Prostate gland (tissue), 2 donors: ENCODE measurements at places on chromosomes 16 and 17. TPM values are rescaled to one million over a fixed set of nuclear protein-coding genes. Genes with fewer than 3 reads are reported as not detected.
A peak's percentile ranks its signal among the peaks of the same experiment; 100 is the strongest.

DNA sequence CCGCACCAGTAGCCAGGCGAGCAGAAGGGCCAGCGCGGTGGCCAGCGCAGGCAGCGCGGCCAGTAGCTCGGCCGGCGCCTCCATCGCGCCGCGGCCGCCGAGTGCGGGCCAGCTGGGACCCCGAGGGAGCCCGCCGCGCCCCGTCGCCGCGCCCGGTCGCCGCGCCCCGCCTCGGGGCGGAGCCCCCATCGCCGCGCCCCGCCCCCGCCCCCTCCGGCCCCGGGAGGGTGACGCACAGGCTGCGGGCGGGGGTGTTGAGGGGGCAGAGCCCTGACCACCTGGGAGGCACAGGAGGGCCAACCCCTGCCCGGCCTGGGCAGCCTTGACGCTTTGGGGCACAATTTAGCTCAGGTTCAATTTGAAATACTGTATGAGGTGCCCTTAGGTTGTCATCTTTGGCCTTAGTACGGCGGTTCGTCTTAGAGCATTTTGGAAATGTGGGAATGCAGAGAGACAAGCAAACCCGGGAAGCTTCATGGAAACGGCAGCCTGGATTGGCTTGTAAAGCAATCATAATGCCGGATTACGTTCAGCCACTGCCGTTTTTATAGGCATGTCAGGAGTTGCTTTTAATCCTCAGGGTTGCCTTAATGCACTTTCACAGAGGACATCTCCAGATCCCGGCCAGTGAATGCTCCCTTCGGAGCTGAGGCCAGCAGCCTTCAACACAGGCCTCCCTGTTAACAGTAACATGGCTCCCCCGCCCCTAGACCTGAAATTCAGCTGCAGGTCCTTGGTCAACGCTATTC lies at the start of gene MXRA7:
Gene MXRA7 (minus strand): TSS at position 103 of the 749 bp plus-strand sequence. CDS start 19 bp downstream, at position 84.
- H3K27me3 ChIP-seq: no peaks in the 10 kb centered on the region
- DNase-seq: peak; percentile 58
- peak within 1 kb of the TSS; percentile 50 for H3K4me3 ChIP-seq
- no peaks in the 10 kb centered on the region for H3K36me3 ChIP-seq

DNA sequence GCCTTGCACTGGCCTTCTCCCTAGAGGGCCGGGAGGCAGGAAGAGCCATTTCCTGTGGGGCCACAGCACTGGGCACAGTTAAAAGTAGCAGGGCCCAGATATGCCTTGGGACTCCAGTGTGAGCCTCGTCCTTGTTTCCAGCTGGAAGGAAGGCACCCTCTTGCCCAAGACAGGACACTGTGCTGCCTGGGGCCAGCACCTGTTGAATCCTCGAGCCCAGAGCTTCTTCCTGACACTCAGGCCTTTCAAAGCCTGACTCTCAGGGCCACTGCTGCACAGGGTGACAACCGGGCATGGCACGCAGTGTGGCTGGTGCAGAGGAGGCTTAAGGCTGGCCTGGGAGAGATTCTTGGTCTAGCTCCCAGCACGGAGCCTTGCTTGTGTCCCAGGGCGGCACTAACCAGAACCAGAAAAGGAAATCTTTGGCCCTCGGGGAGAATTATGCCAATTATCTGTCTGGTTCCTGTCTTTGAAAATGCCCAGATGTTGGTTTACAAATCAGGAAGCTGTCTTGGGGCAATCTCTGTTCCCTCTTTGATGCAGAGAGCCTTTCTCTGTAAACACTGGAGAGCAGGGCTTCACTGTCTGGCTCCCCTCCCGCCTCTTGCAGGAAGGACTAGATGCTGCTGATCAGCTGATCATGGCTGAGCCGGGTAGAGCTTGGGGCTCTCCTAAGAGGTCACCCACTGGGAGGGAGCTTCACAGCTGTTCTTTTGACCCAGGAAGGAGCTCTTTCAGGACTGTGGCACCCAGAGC lies 11.1 kb downstream of the LDHD start:
- H3K36me3 ChIP-seq: no peaks in the 10 kb centered on the region
- H3K27me3 ChIP-seq: no peaks in the 10 kb centered on the region
- H3K4me1 ChIP-seq: no peaks in the 10 kb centered on the region
- H3K4me3 ChIP-seq: no peak overlapping the region
- no peak for DNase-seq

- no peak for DNase-seq
- H3K4me1 ChIP-seq: peaks cover 36% of the 10 kb centered on the region
- H3K27me3 ChIP-seq: no peaks in the 10 kb centered on the region
- H3K36me3 ChIP-seq: no peaks in the 10 kb centered on the region
- H3K4me3 ChIP-seq: no peak overlapping the region
These were observed 6.0 kb downstream of the SNN start for GRCh38 chr16:11674001-11674817.

- no peak for DNase-seq
- no peak overlapping the region for H3K4me3 ChIP-seq
- H3K36me3 ChIP-seq: no peaks in the 10 kb centered on the region
- H3K4me1 ChIP-seq: no peaks in the 10 kb centered on the region
- no peak overlapping the region for H3K27ac ChIP-seq
- no peaks in the 10 kb centered on the region for H3K27me3 ChIP-seq
These were observed 49.7 kb upstream of the ITGA2B start for GRCh38 chr17:44439168-44439567.

DNA sequence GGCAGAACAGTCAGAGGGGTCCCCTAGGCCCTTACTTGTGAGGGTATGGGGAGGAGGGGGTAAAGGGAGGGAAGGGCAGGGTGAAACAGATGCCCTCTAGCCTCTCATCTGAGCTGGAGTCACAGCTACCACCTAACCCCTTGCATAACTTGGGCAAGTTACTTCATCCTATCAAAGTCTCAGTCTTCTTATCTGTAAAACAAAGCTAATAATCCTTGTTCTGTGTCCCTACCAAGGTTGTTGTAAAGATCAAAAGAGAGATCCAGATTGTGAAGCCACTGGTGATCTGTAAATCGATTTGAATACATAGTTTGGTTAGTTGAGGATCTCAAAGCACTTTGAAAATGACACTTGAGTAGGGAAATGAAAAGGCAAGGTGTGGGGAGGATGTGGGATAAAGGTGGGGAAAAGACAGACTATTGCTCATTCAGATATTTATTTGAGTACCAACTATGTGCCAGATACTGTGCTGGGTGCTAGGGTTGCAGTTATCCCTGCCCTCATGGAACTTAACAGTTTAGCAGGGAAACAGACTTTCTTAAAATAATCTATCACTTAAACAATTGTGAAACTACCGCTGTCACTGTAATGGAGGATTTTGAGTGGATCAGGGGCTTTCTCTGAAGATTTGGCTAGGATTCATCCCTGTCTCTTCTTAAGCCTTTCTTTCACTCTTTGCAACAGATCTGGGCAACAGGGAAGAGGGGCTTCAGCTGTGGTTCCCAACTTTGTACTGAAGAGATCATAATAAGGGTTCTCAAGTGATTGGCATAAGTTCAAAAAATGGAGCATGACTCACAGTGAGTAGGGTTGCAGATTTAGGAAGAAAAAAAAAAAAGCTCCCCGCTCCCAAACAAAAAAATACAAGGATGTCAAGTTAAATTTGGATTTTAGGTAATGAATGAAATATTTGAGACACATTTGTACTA lies 3.0 kb downstream of the HEATR9 start:
- no peaks in the 10 kb centered on the region for H3K36me3 ChIP-seq
- H3K4me1 ChIP-seq: no peaks in the 10 kb centered on the region
- H3K27ac ChIP-seq: no peak overlapping the region
- no peak overlapping the region for H3K4me3 ChIP-seq

GRCh38 chr17:50203604-50204345 lies 2.3 kb upstream of the COL1A1 start:
- H3K4me1 ChIP-seq: no peaks in the 10 kb centered on the region
- H3K36me3 ChIP-seq: no peaks in the 10 kb centered on the region
- H3K4me3 ChIP-seq: no peak overlapping the region
- H3K27me3 ChIP-seq: no peaks in the 10 kb centered on the region
- DNase-seq: no peak
- no peak overlapping the region for H3K27ac ChIP-seq

DNA sequence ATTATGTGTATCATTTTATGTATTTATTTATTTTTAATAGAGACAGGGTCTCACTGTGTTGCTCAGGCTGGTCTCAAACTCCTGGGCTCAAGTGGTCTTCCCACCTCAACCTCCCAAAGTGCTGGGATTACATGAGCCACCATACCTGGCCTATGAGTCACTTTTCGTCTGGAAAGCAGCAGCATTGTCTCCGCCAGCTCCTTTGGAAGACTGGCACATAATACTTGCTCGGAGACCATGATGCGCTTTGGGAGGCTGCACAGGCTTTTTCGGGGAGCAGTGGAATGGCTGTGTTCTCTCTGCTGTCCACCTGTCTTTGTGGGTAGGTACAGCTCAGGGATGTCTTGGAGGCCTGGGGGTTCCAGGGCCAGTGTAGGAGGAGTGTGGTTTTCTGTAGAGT lies 102.2 kb downstream of the AATF start:
- no peak for DNase-seq
- H3K27ac ChIP-seq: no peak overlapping the region
- no peaks in the 10 kb centered on the region for H3K36me3 ChIP-seq
- H3K27me3 ChIP-seq: no peaks in the 10 kb centered on the region
- no peak overlapping the region for H3K4me3 ChIP-seq

- no peaks in the 10 kb centered on the region for H3K4me1 ChIP-seq
- DNase-seq: no peak
- no peak overlapping the region for H3K27ac ChIP-seq
- no peak overlapping the region for H3K4me3 ChIP-seq
- H3K36me3 ChIP-seq: no peaks in the 10 kb centered on the region
These were observed 46.0 kb upstream of the ARL4D start for GRCh38 chr17:43352579-43353331.

- DNase-seq: no peak
- H3K36me3 ChIP-seq: no peaks in the 10 kb centered on the region
- H3K27ac ChIP-seq: no peak overlapping the region
- H3K4me3 ChIP-seq: no peak overlapping the region
- no peaks in the 10 kb centered on the region for H3K4me1 ChIP-seq
These were observed 359.4 kb downstream of the SLC39A11 start for GRCh38 chr17:72732893-72733618.

GRCh38 chr17:47013341-47013740 lies 34.3 kb upstream of the RPRML start:
- no peak overlapping the region for H3K4me3 ChIP-seq
- H3K36me3 ChIP-seq: no peaks in the 10 kb centered on the region
- no peak overlapping the region for H3K27ac ChIP-seq
- DNase-seq: no peak
- no peaks in the 10 kb centered on the region for H3K4me1 ChIP-seq

DNA sequence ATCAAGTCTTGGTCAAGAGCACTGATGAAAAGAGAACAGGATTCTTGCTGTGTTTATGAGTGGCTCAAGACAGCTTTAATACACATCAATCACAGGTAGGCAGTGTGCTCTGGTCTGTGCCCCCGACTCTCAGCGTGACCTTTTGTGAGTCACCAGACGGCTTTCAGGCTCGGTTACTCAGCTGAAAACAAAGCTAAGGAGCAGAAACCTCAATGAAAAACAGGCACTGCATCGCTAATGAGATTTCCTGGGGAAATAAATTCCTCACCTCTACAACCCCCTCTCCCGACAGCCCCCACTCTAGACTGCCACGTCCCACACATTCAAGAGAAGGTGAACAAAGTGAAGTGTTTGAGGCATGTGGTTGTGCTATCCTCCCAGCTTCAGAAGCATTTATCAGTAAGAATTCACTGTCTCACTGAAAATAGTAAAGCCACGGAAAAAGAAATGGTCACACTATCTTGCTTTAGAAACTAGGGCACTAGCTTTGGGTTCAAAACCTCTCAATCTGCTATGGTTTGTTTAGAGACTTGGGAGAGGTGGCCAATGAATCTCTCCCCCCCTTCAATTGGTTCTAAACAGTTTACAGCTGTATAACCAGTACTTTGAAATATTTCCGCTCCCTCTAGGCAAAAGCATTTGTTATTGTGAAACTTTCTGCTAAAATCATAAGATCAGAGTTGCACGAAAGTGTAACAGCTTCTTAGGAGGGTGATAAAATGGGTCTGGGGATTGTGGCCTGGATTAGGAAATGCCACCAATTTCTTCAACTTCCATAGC lies 199.5 kb upstream of the PMFBP1 start:
- H3K27ac ChIP-seq: no peak overlapping the region
- no peak for DNase-seq
- no peak overlapping the region for H3K4me3 ChIP-seq
- H3K27me3 ChIP-seq: no peaks in the 10 kb centered on the region

GRCh38 chr17:67434061-67434525 lies 57.0 kb downstream of the PITPNC1 start:
- H3K4me3 ChIP-seq: no peak overlapping the region
- no peak for DNase-seq
- no peaks in the 10 kb centered on the region for H3K36me3 ChIP-seq
- no peak overlapping the region for H3K27ac ChIP-seq

DNA sequence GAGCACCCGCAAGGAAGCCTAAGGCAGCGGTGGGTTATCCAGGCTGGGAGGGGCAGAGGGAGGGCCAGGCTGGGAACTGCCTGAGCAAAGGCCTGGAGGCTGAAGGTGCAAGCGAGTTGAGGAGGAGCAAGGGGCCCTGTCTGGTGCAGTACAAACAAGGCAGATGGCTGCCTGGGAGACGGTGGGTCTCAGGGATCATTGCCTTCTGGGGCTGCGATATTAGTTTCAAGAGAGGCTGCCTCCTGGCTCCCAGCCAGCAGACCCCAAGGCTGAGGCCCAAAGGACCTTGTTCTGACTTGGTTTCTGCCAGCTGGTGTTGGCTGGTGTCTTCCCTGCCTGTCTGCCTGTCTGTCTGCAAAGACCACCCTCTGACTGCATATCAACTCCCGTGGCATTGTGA lies 154.0 kb downstream of the IRF8 start:
- no peak for DNase-seq
- H3K36me3 ChIP-seq: no peaks in the 10 kb centered on the region
- H3K4me3 ChIP-seq: no peak overlapping the region
- H3K27me3 ChIP-seq: no peaks in the 10 kb centered on the region

The MYH13 gene
- not detected for total RNA-seq

The PABPN1L gene
- not detected for total RNA-seq

The SUZ12 gene
- 16.5 TPM for total RNA-seq

The CD300A gene
- total RNA-seq: 4.1 TPM

The SIRT7 gene
- 22.4 TPM for total RNA-seq

The MPP2 gene
- total RNA-seq: 17.7 TPM

The PPP1R1B gene
- total RNA-seq: 69.0 TPM

The ATP2C2 gene
- total RNA-seq: 56.1 TPM

The TRPV3 gene
- total RNA-seq: not detected
